Placental pericyte (primary cell): ENCODE measurements at places on chromosomes 4 and X. TPM values are rescaled to one million over a fixed set of nuclear protein-coding genes. Genes with fewer than 3 reads are reported as not detected.

Gene TLR1
- 0.44 and 1.1 TPM in 2 replicates for total RNA-seq

Gene SLITRK2
- total RNA-seq, result not detected in 2 replicates

Gene SLC4A4
- 10.1 and 22.0 TPM in 2 replicates for total RNA-seq

Gene GPRIN3
- under 0.01 and 0.57 TPM in 2 replicates for total RNA-seq

Gene SLC25A53
- total RNA-seq, result 8.2 and 9.8 TPM in 2 replicates

Gene GAGE12F
- not detected in 2 replicates for total RNA-seq

Gene RAB39B
- 0.14 and 0.44 TPM in 2 replicates for total RNA-seq

Gene PAK3
- total RNA-seq, result 2.2 and 3.6 TPM in 2 replicates

Gene CPE
- total RNA-seq, result 0.44 and 2.3 TPM in 2 replicates

Gene CRLF2
- total RNA-seq, result not detected in 2 replicates

Gene LRRC66
- 0.22 and 0.43 TPM in 2 replicates for total RNA-seq
